ENCODE measurements at places on chromosomes 6 and 20. TPM values are rescaled to one million over a fixed set of nuclear protein-coding genes. Genes with fewer than 3 reads are reported as not detected.

TSPO2 gene
- polyA plus RNA-seq, result 1.2 TPM

ASF1A gene
- polyA plus RNA-seq, result 33.4 TPM

DLL1 gene
- 10.8 TPM for polyA plus RNA-seq

GSTA3 gene
- not detected for polyA plus RNA-seq

SALL4 gene
- polyA plus RNA-seq, result 14.7 TPM

ENPP1 gene
- polyA plus RNA-seq, result 16.9 TPM

TNFRSF21 gene
- 30.8 TPM for polyA plus RNA-seq

FRMD1 gene
- 31.2 TPM for polyA plus RNA-seq

DNA sequence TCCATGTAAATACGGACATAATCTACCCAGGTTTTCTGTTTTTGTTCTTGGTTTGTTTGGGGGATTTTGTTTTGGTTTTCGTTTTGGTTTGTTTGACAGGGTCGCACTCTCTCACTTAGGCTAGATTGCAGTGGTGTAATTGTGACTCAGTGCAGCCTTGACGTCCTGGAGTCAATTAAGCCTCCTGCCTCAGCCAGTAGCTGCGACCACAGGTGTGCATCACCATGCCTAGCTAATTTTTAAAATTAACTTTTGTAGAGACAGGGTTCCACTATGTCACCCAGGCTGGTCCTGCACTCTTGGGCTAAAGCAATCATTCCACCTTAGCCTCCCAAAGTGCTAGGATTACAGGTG lies 37.8 kb upstream of the EYA4 start:
- DNase-seq, result no peak

GRCh38 chr20:59813126-59813947 lies 120.1 kb downstream of the SYCP2 start:
- no peak for DNase-seq

GRCh38 chr6:3619800-3620199 lies 131.7 kb downstream of the PXDC1 start:
- no peak for DNase-seq

GRCh38 chr6:153816366-153816765 lies 222.7 kb upstream of the OPRM1 start:
- peak; percentile 15 for DNase-seq

- DNase-seq, result no peak
These were observed 7.5 kb upstream of the BPI start for GRCh38 chr20:38296433-38296832.

- no peak for DNase-seq
These were observed 100.6 kb downstream of the MAP3K4 start for GRCh38 chr6:161091972-161092701.

DNA sequence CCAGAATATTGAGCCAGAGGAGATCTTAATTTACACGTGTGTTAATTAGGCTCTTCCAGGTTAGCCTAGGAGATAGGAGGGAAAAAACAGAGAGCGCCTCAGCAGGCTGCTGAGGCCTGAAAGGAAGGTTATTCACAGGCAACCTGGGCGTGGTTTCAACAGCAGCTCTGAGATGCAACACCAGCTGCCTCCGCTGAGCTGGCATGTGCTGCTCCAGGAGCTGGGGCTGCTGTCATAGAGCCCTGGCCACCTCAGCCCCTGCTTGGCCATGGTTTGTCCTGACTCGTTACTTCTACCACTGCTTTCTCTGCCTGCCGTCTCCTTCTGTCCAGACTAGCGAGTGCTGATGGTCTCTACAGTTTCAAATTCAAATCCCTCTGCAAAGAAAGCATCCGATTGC lies 32.4 kb upstream of the RPP40 start:
- DNase-seq, result no peak

GRCh38 chr6:21228876-21229460 lies 364.6 kb upstream of the SOX4 start:
- peak; percentile 57 for DNase-seq

GRCh38 chr6:87660226-87660911 lies 41.7 kb downstream of the AKIRIN2 start:
- DNase-seq, result no peak
